ENCODE measurements at places on chromosomes 3 and 15.
A peak's percentile ranks its signal among the peaks of the same experiment; 100 is the strongest.

GRCh38 chr3:22263042-22263441 is 512.0 kb upstream of the ZNF385D start:
- peak; percentile 9 for DNase-seq

- peak; percentile 57 for DNase-seq
Measured at GRCh38 chr3:100254168-100254777, 6.5 kb upstream of the TBC1D23 start.

DNA sequence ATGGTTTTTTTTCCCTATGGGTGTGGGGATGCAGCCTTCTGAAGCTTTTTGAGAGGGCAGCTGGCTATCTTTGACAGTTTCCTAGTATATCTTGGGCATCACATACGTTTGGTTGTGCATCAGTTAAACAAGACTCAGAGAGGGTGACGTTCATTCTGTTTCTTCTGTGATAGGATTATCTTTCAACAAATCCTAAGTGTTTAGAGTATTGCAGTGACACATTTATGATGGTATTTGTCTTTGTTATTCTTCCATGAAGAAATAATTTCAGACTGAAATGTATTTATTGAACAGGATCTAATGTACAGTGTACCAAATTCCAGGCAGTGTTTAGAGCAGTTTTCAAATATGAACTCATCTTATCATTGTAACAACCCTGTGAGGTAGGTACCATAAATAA is 114.4 kb downstream of the PLCL2 start:
- DNase-seq, result no peak

DNA sequence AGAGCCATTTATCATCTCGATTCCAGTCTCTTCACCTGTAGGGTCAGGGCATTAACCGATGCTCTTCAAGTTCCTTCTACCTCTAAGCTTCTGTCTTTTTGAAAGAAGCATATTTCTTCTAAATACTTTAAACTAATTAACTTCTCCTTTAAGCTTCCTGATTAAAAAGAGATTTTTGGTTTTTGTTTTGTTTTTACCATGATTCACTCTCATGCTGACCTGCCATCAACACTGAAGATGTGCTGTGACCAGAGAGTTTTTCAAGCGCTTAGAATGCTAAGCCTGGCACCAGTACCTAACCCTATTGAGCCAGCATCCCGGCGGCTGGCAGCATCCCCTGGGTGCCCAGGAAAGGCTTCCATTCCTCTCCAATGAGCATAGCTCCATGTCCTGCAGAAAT is 89.3 kb downstream of the FOXP1 start:
- no peak for DNase-seq

- no peak for DNase-seq
Measured at GRCh38 chr15:80396096-80396495, 8.1 kb upstream of the ARNT2 start.

DNA sequence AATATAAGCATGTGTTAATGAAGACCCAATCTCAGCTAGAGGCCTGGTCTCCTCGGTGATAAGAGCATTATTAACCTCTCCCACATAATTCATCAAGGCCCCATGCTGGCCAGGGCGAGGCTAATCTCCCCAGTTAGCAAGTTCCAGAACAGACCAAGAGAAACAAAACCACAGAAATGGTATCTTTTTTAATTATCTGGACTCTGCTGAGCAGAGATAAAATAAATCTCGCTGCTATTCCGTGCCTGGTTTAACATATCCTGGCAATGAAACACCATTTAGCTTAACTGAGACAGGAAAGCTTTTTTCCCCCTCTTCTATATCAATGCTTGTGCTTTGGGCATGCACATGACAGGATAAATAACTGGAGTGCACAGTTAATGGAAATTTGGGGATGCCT is 72.5 kb upstream of the ARHGEF3 start:
- no peak for DNase-seq

DNA sequence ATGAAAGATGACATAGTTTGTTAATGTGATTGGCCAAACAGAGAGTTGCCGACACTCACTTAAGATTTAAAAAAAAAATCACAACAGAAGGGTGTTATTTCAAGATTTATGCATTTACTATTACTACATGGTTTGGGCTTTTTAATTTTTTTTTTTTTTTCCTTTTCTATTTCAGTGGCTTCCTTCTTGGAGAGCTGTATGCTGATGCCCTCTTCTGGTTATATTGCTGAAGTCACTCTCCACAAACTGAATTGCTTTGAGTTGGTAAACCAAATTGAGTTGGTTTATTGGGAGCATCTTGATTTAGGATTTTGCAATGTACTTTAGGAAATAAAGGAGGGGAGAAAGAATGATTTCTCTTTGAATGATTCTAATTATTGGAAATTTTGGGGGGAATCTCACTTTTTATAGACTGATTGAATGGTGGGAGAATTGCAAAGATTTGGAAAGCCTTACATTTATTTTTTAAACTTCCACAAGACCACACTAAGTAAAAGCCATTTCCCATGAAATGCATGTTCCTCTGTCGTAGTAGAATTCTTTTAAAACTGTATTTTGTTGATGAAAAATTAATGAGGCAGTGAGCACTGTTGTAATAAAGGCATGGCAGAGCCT is 186.6 kb upstream of the FEZF2 start:
- no peak for DNase-seq

DNA sequence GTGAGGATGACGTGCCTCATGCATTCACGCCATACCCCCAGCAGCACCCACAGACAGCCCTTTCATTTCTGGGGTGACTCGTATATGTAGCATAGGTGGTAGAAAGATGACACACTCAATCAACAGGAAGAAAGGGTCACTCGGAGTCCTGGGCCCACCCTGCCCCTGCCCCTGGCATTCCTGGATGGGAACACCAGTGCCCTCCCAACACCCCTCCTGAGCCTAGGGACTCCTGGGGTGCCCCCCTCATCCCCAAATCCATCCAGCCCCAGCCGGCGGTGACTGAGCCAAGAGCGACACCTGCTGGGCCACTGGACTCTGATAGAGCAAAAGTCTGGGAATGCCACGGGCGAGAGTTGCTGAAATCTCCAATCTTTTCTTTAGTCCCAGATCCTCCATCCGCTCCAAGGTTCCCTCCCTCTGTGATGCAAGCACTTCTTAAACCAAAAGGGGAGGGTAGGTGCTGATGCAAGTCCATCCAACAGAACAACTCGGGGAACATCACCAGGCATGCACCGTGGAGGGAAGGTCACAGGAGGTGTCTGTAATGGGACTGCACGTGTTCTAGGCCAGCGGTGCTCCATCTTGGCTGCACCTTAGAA is 31.1 kb downstream of the ACAN start:
- DNase-seq, result peak; percentile 73

- peak; percentile 90 for DNase-seq
Measured at GRCh38 chr3:197394464-197395321, 96.3 kb upstream of the DLG1 start.

DNA sequence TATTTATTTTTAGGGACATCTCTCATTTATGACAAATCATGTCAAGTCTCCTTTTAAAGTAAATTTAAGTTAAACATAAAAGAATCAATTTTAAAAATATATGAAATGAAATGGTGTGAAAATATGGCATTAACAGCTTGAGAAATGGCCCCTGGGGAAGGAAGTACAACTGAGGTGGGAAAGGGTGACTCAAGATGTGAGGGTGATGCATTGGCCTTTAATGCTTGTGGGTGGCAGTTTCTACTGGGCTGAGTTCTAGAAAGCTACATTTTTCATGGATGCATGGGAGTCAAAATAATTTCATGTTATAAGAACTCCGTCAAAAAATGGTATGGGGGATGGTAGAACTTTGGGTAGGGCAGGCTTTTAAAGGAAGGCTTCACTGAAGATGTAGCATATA is 708.8 kb upstream of the CFAP20DC start:
- no peak for DNase-seq

DNA sequence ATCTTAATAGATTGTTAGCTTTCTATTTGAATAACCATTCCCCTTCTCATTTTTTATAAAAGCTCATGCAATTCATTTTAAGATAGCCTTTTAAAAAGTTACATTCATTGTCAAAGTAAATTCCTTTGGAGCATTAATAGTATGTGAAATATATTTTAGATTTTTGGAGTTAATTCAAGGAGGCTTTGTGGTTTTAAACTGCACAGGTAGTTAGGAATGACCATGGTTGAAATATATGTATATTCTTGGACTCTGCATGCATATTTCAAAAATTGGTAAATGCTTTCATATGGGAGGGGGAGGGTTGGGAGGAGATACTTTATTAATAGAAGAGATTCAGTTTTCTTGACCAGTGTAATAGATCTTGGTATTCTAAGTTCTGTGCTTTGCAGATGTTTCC is 244.4 kb upstream of the C2CD4B start:
- no peak for DNase-seq

- no peak for DNase-seq
Measured at GRCh38 chr15:71612397-71612722, 198.0 kb upstream of the NR2E3 start.

DNA sequence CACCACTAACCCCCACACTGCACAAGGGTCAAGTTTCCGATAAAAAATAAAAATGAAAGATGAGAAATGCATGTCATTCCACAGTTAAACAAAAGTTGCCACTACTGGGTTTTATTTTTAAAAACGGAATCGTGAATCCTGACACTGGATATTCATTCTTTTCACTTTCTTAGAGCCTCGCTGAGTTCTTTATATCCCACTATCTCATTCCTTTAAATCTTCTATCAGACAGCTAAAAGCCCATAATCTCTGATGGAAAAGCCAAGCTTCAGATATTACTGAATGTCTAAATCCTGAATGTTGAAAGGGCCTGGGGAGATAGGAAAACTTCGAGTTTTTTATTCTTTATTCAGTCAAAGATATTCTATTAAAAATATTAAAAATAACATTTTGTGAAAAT is 11.7 kb downstream of the RIOX2 start:
- no peak for DNase-seq

DNA sequence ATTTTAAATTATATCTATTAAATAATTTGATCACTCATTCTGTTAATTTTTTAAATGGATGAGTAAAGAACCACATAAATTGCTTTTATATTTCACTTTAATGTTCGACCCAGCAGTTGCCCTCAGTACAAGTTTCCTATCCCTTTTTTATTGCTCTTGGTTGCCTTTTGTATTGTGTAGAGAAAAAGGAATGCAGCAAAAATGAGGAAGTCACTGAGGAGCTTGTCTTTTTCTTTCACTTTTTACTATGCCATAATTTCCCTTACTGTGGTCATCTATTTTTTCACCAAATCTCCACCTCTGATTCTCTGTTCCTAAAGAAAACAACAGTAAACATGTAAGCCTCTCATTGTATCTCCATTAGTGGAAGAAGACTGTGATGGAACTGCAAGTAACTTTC is 122.7 kb downstream of the B3GALNT1 start:
- DNase-seq, result no peak

- DNase-seq, result no peak
Measured at GRCh38 chr3:2099028-2099671, 484 bp downstream of the CNTN4 start.

- DNase-seq, result no peak
Measured at GRCh38 chr15:80180468-80180867, 27.7 kb downstream of the FAH start.

- DNase-seq, result peak; percentile 6
Measured at GRCh38 chr3:158522221-158523136, 48.5 kb upstream of the MLF1 start.

GRCh38 chr3:57168151-57168550 is 3.0 kb upstream of the IL17RD start:
- no peak for DNase-seq

GRCh38 chr3:188860147-188860546 is 311.6 kb upstream of the TPRG1 start:
- DNase-seq, result no peak
